Endothelial cell of umbilical vein (primary cell): ENCODE measurements at places on chromosomes 12 and 14. TPM values are rescaled to one million over a fixed set of nuclear protein-coding genes. Genes with fewer than 3 reads are reported as not detected.
A peak's percentile ranks its signal among the peaks of the same experiment; 100 is the strongest.

Gene PLEK2
- polyA plus RNA-seq: 0.84 and 1.4 TPM in 2 replicates

Gene ENDOU
- not detected in 2 replicates for polyA plus RNA-seq

GRCh38 chr14:89429199-89430181 lies 12.5 kb upstream of the FOXN3 start:
- peak; percentile 46 for DNase-seq

GRCh38 chr14:55929136-55929535 lies 189.1 kb upstream of the PELI2 start:
- DNase-seq: no peak
